ENCODE measurements at places on chromosomes 1 and 21.

DNA sequence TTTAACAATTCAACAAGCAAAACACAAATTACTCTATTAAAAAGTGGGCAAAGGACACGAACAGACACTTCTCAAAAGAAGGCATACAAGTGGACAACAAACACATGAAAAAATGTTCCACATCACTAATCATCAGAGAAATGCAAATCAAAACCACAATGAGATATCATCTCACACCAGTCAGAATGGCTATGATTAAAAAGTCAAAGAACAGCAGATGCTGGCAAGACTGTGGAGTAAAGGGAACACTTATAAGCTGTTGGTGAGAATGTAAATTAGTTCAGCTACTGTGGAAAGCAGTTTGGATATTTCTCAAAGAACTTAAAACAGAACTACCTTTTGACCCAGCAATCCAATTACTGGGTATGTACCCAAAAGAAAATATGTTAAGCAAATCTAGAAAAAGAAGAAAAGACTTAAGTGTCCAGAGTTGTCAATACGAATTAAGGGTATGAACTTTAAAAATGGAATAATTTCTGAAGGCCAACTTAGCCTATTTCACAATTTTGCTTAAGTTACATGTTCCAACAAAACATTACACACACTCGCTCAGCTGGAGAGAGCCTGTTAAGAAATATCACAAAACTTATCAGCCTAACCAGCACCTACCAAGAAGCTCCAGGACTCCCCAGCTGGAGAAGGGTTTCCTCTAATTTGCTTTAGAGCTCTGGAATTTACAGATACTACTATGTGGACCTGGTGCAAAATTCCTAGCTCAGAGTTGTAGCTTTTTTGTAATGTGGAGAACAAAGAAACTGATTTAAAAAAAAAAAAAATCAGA, 232.1 kb downstream of the DUSP10 start:
- DNase-seq: no peak

DNA sequence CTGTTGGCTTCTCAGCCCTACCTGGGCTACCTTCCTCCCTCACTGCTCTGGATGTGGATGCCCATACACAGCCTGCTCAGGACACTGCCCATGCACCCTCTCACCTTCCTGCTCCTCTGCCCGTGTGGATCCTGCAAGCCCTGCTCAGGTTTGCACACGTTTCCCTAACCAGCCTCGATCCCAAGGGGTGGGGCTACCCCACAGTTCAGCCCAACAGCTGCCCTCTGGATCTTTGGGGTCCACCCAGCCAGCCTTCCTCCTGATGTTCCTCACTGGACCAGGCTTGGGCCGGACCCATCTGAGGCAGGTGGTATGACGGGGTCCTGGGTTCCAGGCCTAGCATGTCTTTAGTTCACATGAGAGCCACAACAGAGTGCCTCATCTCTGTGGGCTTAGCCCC, 4.7 kb downstream of the TMEM54 start:
- DNase-seq: no peak

- no peak for DNase-seq
Measured at GRCh38 chr1:64356636-64357256, 113.2 kb upstream of the CACHD1 start.

- DNase-seq: no peak
Measured at GRCh38 chr1:107926436-107927080, 38.4 kb downstream of the VAV3 start.

- no peak for DNase-seq
Measured at GRCh38 chr1:11187494-11187893, 1.7 kb upstream of the ANGPTL7 start.

- no peak for DNase-seq
Measured at GRCh38 chr1:205037539-205037938, 5.5 kb upstream of the CNTN2 start.

GRCh38 chr1:19353596-19353995, 41.5 kb downstream of the SLC66A1 start:
- no peak for DNase-seq

DNA sequence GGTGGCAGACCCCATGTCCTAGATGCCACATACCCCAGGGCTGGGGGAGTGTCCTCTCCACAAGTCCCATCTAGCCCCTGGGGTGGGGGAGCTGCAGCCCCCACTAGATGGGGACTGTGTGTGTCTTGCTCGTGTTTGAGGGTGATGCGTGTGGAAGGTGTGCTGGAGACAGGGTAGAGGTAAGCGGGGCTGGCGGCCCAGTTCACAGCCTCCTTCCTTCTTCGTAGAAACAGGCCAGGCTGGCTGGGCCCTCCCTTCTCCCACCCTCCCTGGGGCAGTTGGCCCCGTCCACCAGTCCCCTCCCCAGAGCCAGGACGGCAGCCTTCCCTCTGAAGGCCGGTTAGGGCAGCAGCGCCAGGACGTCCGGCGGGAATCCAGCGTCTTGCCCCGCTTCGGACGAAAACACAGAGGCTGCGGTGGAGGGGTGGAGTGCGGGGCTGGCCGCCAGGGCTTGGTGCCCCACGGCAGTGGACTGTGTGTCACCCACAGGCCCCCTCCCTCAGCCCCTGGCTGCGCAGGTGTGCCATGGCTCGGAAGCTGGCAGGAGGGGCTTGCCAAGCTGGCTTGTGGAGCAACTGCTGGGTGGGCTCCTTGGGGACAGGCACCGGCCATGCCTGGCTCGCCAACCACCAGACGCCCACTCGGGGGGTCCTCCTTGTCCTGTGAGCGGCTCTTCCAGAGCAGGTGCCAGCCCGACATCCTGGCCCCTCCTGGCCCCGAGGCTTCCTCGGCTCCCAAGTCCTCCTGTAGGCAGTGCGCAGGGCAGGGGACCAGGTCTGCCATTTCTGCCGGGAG, 3.6 kb downstream of the PRDM16 start:
- no peak for DNase-seq

DNA sequence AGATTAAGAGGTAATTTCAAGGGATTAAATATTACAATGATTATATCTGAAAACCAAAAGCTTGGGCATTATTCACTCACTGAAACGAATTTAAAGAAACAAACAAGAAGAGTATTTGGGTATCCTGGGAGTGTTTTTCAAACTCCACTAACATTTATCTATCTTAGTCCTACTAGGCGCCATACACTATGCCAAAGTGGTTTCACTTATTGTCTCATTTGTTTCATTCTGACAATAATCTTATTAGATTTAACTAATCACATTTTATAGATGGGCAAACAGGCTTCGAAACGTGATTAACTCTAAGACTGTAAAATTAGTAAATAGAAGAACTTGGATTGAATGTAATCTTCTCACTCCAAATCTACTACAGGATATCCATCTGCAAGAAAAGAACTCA, 25.4 kb downstream of the ASH1L start:
- DNase-seq: no peak

DNA sequence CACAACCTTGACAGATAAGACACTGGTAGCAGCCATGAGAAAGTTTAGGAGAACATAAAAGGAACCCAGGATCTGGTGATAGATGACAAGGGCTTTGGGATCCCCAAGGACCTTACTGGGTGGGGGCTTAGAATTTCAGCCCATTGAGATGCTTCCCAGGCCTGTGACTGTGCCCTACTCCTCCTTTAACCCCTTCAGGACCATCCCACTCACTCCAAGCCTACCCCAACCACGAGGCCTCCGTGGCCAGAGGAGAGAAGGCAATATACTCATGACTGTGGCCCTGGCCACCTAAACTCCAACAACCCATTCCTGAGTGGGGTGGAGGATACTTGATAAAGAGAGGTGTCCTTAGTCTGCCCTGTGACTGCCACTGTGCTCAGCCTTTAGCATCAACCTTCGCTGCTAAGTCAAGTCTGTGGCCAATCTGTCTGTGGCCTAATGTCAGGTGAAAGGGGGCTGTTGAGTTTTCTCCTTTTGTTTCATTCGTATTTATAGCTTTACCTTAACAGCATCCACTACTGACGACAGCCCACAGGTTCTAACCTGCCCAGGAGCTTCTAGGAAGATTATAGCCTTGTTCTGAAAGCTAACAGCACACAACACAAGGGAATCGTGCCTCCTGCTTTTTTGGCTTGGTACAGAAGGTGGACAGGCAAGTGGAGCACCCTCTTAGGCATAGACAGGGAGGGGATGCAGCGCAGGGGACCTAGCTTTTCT, 16.9 kb upstream of the BCAR3 start:
- DNase-seq: no peak

DNA sequence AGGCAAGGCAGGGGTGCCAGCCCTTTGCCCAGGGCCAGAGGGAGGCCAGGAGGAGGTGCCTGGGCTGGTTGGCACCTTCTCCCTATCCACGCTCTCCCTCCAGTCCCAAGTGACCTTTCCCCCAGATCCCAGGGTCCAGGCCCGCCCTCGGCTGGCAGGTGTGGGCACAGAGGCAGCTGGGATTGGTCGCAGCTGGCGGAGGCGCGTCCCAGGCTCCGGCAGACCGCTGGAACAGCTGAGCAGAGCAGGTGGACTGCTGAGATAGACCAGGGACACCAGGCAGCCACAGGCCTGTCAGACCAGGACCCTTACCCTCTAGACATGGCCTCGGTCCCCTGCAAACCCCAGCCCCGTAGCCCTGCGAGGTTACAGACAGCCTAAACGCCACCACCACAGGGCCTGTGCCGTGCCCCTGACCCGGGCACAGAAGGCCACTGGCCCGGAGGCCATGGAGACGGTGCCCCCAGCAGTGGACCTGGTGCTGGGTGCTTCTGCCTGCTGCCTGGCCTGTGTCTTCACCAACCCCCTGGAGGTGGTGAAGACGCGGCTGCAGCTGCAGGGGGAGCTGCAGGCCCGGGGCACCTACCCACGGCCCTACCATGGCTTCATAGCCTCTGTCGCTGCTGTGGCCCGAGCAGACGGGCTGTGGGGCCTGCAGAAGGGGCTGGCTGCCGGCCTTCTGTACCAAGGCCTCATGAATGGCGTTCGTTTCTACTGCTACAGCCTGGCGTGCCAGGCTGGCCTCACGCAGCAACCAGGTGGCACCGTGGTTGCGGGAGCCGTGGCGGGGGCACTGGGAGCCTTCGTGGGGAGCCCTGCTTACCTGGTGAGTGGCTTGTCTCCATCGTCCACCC, at the start of gene SLC25A34:
TSS of gene SLC25A34 (plus strand) at position 221 of the 854 bp plus-strand sequence. CDS start at position 449, 228 bp downstream.
- DNase-seq: no peak

DNA sequence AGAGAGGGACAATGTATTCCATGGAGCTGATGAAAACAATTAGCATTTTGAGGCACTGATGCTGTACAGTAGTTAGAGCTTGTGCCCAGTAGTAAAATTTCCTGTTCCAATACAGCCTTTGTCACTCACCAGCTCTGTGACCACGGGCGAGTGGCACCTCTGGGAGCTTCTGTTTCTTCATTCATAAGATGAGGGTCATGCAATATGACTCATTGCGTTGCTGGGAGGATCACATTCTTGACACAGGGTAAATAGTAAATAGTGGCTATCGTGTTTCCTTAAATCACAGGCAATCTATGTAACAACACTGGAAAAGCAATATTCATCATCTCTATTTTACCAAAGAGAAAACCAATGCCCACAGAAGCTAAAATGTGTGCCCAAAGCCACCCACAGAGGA, 4.5 kb upstream of the LRRC52 start:
- DNase-seq: no peak

DNA sequence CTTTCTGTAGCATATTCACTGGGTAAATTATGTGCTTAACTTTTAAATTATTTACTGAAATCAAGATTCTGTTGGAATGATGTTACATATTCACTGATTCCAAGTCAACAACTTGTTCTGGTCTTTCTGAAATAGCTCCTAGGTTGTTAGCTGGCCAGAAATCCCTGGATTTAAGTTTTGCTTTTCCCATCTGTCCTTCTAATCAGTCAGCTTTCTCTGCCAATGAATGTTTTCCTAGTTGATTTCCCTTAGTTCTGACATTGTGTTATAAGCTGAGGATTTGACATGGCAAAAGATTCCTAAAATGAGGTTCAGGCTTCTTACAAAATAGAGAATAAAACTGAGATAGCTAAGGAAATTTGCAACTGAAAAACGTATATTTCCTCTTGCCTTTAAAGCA, 1479.6 kb downstream of the MRPL39 start:
- no peak for DNase-seq

GRCh38 chr21:40658311-40658710, 188.6 kb downstream of the DSCAM start:
- DNase-seq: no peak
